ENCODE measurements at places on chromosomes 16 and 17.

DNA sequence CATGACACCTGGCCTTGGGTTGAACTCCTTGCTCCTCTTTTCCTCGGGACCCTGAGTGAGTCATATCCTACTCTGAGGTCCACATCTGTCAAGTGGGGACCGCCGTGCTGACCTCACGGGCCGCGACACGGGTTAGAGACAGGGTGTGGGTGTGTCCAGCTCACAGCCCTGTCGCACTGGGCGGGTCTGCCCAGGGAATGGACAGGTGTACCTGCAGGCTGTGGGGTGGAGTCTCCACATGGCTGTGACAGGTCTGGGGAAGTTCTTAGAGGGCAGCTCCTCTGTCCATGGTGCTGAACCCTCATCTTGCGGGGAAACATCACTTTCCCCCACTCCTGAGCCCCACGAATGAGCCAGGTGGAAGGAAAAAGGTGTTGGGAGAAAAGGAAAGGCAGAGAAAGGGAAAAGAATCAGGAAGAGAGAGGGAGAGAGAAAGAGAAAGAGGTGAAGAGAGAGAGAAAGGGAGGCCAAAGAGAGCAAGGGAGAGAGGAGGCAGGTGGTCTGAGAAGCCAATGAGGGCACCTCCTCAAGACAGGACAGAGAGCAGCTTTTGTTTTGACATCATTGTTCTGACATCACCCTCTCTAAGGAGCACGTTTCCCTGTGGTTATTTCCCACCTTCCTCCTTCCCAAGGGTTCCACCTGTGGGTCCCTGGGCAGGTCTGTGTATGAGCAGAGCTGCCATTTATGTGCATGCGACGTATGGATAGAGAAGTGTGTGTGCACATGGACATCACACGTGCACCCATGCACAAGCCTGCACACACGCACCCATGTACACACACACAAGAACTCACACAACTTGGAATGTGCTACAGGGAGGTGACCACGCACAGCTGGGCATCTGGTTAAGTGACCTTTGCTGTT is 32.6 kb upstream of the CBFA2T3 start:
- DNase-seq: no peak

GRCh38 chr17:3574231-3574630 is 16.6 kb upstream of the TRPV3 start:
- no peak for DNase-seq

DNA sequence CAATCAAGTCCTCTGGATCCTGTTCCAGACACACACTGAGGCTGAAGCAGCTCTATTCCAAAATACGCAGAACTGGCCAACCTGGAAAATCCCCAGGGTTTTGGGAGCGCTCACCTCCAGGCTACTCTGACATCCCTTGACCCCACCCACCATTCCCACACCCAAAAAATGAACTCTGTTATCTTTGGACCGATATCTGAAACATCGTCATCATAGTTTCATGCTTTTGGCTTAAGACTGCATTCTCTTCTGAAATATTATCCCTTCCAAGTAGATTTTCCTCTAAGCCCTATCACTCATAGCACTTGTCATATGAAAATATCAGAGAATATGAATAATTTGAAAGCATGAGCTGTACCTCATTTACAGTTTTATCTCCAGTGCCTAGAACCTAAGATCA is 34.7 kb downstream of the VAT1L start:
- no peak for DNase-seq

GRCh38 chr16:987906-988305 is 6.3 kb downstream of the SOX8 start:
- DNase-seq: no peak

- DNase-seq: no peak
Measured at GRCh38 chr17:19730843-19731242, 14.5 kb upstream of the SLC47A2 start.

DNA sequence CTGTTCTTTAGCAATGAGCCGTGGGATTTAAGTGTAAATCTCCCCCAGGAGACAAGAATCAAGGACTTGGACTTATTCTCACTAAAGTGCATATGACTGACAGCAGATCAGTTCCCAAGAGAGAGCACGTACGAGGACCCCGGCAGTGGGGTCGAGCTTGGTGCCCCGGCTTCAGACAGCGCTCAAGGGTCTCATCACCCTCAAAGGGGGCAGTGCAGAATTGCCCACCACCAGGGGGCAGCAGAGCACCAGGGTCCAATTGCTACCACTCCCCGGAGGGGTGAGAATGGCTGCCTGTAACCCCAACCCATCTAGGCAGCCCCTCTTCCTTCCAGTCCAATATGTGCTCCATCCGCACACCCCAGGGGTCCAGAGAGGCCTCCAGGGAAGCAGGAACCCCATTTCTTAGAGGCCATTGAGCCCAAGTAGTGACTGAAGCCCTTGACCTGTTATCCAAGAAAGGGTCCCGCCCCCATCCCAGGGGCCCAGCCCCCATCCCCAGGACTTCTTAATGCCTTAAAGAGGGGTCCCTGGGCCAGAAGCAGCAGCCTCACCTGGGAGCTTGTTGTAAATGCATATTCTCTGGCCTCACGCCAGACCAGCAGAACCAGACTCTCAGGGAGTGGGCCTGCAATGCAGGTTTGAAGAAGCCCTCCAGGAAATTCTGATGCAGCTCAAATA is 86.1 kb downstream of the ZDHHC7 start:
- no peak for DNase-seq

DNA sequence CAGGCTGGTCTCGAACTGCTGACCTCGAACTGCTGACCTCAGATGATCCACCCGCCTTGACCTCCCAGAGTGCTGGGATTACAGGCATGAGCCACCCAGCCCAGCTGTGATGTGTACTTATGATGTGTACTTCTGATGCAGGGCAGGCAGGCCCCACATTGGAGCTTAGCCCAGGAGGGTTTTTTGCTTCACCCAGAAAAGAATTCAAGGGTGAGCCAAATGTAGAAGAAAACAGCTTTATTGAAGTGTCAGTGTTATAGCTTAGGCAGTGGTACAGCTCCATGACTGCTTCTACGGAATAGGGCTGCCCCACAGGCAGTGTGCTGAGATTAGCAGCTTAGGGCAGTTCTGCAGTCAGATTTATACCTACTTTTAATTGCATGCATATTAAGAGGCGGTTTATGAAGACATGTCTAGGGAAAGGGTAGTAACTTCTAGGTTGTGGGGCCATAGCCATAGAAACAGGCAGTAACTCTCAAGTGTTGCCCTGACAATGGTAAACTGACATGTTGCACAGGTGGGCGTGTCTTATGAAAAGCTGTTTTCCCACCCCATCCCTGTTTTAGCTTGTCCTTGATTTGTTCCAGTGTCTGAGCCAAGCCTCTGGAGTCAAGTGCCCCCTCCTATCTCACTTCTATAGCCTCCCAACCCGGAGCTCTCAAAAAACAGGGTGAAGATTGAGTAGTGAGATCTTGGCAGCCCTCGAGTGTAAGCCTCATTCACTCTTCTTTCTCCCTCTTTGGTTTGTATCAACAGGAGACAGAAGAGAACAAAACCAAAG is 24.1 kb upstream of the POLR3E start:
- DNase-seq: no peak

- no peak for DNase-seq
Measured at GRCh38 chr17:14334276-14334840, 33.5 kb downstream of the HS3ST3B1 start.

DNA sequence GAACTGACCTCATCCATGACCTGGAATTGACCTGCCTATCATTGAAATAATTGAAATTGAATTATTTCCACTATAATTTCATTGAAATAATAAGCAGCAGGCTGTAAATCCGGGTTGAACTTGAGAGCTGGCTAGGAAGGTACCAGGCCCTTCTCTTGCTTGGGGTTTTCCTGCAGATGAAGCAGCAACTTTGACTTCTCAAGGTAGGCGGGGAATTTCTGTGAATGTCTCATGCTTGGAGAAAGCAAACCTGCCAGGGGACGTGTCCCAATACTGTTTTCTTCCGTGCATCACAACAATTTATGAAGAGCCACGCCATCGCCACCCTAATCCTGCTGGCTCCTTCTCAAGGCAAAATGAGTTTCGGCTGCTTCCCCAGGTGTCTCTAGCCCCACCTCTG is 97.5 kb upstream of the XYLT1 start:
- no peak for DNase-seq

DNA sequence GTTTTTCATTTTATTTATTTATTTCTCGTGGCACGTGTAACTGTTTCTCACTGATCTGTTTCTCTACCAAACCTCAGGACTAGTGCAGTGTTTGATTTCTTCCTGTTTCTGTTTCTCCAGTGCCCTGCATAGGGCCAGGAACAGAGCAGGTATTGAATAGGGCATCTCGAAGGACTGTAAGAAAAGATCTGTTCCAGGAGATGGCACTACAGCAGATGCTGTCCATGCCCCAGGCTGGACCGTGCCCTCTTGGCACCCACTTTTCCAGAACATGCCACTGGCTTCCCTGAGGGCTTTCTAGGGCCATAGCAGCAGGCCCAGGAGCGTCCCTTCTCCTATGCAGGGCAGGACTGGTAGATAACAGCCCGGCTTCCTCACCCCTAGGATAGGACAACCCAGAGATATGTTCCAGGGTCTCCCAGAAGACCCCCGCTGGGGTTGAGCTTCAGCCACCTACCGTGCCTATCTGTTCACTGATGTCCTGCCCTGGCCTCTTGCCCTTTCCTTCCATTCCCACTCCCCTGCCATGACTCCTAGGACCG is 4.4 kb downstream of the SNX20 start:
- no peak for DNase-seq

- DNase-seq: no peak
Measured at GRCh38 chr16:69277413-69277812, 33.7 kb upstream of the VPS4A start.

DNA sequence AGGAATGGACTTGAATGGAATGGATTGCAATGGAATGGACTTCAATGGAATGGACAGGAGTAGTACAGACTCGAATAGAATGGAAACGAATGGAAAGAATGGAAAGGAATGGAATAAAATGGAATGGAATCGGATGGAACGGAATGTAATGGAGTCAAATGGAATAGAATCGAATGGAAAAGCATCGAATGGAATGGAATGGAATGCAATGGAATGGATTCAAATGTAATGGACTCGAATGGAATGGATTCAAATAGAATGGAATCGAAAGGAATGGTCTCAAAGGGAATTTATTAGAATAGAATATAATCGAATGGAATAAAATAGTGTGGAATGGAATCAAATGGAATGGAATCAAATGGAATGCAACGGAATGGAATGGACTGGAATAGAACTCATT is 484.9 kb upstream of the WSB1 start:
- no peak for DNase-seq

DNA sequence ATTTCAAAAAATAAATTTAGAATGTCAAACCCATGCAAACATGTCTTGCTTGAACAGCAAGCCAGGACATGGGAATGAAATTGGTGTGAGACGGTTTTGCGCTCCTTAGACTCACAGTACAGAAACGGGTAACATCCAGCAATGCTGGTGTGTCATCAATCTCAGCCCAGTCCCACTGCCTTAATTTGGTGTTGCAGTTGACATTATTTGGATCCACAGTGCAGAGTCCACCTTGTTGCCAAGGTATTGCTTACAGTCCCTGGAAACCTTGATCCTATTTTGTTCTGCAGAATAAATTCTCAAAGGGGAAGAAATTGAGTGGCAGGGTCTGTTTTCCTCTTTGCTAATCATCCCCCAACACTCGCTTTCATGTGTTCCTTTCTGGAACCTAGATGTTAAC is 311.6 kb upstream of the MON1B start:
- no peak for DNase-seq

GRCh38 chr17:11245187-11245586 is 4.2 kb downstream of the SHISA6 start:
- no peak for DNase-seq

- no peak for DNase-seq
Measured at GRCh38 chr17:19338031-19338990, 24.2 kb downstream of the B9D1 start.

GRCh38 chr16:61791464-61791863 is 244.8 kb downstream of the CDH8 start:
- DNase-seq: no peak

GRCh38 chr16:85234310-85235204 is 122.3 kb upstream of the CIBAR2 start:
- no peak for DNase-seq

- DNase-seq: no peak
Measured at GRCh38 chr16:30982548-30983288, 2.3 kb upstream of the HSD3B7 start.

DNA sequence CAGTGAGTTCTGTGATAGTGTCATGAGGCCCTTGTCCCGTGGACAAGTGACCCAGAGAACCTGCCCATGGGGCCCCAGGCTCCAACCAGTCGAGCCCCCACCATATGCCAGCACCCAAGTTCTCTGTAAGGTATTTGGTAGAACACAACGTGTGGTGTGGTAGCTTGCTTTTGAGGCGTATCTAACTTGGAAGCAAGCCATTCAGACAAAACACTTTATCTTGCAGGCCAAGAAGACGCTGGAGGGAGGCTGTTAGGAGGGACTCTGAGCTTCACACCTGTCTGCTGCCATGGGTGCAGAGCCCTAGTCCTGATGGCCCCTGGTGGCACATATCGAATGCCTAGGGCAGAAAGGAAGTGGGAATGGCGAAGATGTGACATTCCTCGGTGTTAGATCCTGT is 1.6 kb downstream of the NDUFAF8 start:
- no peak for DNase-seq

- DNase-seq: no peak
Measured at GRCh38 chr17:26731005-26731921, 562.7 kb upstream of the WSB1 start.

DNA sequence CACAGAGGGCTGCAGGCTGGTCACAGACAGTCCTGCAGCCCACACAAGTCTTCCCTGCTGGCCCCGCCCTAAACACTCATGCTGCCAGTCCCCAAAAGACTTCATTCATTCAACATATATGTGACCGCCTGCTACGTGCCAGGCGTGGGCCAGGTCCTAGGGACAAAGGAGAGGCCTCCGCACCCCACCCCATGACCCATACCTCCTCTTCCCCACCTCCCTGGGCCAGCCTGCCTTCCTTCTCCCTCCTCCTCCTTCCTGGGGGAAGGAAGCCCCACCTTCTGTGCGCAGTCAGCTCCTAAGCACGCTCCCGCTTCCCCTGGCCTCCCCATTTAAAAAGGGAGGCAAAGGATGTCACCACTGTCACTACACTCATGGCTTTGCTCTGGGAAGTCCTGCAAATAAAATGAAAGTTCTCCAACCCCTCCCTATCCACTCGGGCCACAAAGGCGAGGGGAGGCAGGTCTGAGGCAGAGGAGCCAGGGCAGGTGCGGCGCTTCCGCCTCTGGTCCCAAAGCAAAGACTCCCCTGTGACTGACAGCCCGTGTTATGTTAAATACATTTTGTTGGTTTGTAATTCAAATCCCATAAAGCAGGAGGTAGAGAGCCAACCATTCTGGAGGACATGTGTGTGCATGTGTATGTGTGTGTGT is 9.0 kb downstream of the DNAAF8 start:
- no peak for DNase-seq

- no peak for DNase-seq
Measured at GRCh38 chr16:29705030-29705429, 26.1 kb downstream of the QPRT start.

DNA sequence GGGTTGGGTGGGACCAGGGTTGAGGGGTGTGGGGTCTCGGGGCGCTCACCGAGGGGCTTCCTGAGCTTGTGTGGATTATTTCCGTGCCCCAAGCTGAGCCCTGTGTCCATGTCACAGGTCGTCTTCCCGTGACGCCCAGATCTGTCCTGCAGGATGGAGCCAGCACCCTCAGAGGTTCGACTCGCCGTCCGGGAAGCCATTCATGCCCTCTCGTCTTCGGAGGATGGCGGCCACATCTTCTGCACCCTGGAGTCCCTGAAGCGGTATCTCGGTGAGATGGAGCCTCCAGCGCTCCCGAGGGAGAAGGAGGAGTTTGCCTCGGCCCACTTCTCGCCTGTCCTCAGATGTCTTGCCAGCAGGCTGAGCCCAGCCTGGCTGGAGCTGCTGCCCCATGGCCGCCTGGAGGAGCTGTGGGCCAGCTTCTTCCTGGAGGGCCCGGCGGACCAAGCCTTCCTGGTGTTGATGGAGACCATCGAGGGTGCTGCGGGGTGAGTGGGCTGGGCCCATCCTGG is 1.0 kb downstream of the TELO2 start:
- DNase-seq: peak; percentile 5
